Activated CD8-positive, alpha-beta memory T cell treated with anti-CD3 and anti-CD28 coated beads, Interleukin-2, amount 50 U/mL, for 48 hours (primary cell): ENCODE measurements at places on chromosomes 2 and 18.

GRCh38 chr2:2134037-2134436 lies 197.0 kb downstream of the MYT1L start:
- DNase-seq, result no peak

- no peak for DNase-seq
Measured at GRCh38 chr18:50377061-50377798, 2.4 kb downstream of the SKA1 start.

DNA sequence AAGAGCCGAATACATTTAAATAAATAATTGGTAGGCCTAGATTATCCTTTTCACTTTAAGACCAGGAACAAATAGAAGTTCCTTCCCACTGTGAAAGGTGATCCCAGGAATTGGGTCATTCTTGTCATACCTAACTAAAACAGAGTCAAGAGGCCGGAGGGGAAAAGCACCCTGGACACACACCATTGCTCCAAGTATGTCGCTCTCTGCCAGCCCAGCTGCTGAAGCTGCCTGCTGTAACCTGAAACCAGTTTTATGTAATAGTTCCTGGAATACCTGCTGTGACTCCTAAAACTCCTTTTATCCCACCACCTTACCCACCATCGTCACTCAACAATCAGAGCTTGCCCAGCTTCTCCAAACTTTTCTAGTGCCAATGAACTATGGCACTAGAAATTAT lies 217.1 kb downstream of the PTPRM start:
- DNase-seq, result no peak

- DNase-seq, result no peak
Measured at GRCh38 chr18:21991081-21991534, 178.3 kb upstream of the GATA6 start.

DNA sequence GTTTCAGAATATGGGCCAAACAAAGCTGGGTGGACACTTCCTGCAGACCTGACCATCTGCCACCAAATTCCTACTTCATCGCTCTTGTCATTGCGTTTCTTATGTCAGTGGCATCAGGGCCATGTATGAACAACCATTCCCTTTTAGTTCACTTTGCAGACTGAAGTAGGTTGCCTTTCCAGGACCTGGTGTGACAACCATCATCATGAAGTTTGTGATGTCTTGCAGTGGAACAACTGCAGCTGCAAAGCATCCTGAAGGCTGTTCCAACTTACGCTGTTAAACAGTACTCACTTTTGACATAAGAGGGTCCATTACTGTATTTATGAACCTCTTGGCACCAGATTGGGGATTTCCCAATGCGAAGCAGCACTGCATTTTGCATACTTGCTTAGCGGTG lies 511.6 kb downstream of the ARHGAP15 start:
- DNase-seq, result no peak

DNA sequence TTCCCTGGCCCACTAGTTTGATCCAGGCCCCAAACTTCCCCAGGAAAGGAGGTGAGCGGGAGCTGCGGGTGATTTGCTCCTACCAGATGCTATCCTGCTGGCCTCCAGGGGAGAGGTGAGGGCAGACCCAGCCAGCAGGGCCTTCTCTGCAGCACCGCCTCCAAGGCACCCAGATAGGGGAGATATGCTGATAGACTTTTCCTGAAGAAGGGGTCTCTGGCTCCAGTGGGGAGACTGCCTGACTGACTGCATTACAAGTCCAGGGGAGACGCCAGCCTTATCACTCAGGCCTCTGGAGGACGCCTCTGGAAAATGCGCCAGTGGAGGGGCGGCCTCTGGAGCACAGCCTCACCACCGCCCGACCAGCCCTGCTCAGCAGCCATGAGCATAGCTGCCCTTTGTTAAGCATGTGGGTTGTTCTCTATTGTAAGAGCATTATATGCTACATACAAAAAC lies 60.6 kb upstream of the SMAD7 start:
- DNase-seq, result no peak

DNA sequence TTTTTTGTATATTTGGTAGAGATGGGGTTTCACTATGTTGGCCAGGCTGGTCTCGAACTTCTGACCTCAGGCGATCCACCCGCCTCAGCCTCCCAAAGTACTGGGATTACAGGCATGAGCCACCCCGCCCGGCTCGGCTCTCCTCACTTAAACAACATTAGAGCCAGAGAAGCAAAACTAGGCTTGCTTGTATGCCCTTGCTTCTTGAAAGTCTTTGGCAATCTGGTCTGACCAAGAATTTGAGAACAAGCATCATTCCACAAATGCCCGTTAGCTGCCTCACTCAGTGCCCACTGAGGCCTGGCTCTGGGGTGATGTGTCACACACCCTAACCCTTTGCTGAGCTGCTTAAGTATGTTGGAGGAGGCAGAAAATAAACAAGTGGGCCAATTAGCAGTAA lies 33.5 kb downstream of the SOWAHC start:
- no peak for DNase-seq

GRCh38 chr2:69693059-69693774 lies 48.7 kb upstream of the ANXA4 start:
- DNase-seq, result peak; percentile 60

DNA sequence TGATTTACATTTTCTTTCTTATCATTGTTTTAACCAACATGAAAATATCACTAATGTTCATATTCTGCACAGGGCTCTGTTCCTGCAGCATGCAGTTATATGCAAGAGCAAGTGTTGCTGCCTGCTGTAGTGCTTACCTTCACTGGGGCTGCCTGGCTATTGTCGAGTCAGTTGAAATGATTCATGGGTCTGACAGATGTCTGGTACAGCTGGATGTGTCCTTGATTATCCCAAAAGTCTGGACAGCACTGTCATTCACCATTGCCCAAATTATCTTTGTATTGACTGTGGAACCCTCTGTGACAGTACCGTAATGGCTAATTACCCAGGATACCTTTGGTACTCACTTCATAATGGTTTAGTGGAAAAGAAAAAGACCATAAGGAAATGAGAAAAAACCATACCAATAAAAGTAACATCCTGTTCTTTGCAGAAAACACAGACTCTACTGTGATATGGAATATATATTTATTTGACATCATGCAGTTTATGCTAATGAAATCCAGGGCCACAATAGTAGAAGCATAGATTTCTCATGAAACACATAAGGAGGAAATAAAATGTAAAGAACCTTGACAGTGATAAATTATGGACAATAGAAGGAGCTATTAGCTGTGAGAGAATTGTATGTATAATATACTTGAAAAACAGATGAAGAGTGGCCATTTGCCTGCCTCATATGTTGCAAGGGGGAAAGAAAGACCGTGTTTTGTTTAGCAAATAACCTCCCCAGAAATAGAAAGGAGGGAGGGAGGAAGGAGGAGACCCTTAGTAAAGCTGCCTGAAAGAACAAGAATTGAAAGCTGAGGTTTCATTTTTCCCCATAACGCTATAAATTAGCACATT lies 249.8 kb upstream of the ATP5MC3 start:
- no peak for DNase-seq

DNA sequence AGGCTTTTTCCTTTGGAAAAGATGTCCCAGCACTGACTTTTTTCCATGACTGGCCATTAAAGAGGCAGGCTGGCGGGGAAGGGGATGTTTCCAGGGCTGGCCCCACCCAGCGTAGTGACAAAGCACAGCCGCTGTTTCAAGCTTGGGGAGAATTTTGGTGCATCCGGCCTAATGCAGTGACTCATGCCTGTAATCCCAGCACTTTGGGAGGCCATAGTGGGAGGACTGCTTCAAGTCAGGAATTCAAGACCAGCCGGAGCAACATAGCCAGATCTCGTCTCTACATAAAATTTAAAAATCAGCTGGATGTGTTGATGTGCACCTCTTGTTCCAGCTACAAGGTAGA lies 78.0 kb upstream of the SH3BP4 start:
- no peak for DNase-seq

GRCh38 chr2:239379641-239380170 lies 21.1 kb downstream of the HDAC4 start:
- peak; percentile 48 for DNase-seq

DNA sequence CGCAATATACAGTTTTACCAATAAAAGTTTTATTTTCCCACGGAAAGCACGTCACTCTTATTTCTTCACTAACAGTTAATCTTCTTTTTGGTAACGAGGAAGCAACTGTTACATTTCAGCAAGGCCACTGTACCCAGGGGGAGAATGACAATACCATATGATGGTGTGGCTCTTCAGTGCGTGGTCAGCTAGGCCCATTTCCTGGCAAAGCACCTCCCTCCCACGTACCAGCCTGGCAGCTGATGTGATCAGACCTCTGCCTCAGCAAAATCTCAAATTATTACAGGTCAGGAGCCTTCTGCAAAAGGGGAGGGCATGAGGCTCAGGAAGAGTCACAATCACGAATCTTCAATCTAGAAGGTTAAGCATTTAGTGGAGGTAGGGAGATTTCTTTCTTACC lies 55.4 kb downstream of the KLF7 start:
- no peak for DNase-seq

- no peak for DNase-seq
Measured at GRCh38 chr18:26771524-26771923, 94.0 kb downstream of the AQP4 start.

GRCh38 chr2:62396880-62397279 lies 109.1 kb downstream of the TMEM17 start:
- no peak for DNase-seq

GRCh38 chr2:196259507-196260481 lies 88.4 kb upstream of the STK17B start:
- DNase-seq, result no peak

- DNase-seq, result no peak
Measured at GRCh38 chr18:79787527-79787864, 10.2 kb upstream of the KCNG2 start.

DNA sequence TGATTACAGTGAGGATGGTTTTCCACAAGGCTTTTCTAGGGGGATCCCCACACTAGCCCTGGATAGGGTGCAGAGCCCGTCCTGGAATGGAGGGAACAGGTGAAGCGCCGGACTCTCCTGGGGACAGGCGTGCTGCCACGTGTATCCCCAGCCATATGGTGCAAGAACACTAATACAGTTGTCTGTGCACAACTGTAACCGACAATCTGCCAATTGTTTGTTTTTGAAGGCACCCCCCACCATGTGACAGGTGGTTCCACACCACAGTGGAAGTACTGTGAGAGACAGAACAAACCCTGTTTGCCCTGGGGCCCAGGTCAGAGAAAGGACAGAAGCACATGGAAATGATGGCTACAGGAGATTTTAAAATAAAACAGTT lies 52.9 kb downstream of the MYCN start:
- DNase-seq, result no peak

DNA sequence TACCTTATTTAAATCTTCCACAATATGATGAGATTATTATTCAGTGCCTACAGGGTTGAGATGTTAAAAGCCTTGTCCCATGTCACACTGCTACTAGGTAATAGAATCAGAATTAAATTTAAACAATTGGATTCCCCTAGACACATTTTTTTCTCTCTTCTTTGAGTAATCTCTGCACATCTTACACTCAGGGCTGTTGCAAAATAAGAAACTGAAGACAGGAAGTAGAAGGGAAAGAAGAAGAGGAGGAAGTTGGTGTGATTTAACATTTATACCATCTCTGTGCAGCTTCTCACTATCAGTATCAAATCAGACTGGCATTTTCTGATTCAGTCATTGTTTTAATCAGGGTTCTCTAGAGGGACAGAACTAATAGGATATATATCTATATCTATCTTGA lies 677.6 kb downstream of the IRS1 start:
- DNase-seq, result no peak

DNA sequence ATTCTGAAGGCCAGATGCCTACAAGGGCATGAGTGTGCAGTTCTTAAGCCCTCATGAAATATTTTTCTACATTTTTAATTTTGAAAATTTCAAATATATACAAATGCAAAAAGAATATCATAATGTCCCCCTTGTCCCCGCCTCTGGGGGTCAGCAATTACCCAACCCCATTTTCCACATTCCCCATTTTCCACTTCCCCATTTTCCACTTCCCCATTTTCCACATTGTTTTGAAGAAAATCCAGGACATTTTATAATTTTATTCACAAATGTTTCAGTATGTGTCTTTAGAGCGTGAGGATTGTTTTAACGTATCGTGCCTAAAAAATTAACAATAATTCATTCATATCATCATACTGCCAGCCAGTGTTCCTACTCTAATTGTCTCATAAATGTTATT lies 403.6 kb upstream of the RAB6C start:
- no peak for DNase-seq

- DNase-seq, result no peak
Measured at GRCh38 chr2:46632349-46632748, 153.0 kb downstream of the TMEM247 start.

GRCh38 chr2:236968101-236968879 lies 117.4 kb upstream of the COPS8 start:
- no peak for DNase-seq

DNA sequence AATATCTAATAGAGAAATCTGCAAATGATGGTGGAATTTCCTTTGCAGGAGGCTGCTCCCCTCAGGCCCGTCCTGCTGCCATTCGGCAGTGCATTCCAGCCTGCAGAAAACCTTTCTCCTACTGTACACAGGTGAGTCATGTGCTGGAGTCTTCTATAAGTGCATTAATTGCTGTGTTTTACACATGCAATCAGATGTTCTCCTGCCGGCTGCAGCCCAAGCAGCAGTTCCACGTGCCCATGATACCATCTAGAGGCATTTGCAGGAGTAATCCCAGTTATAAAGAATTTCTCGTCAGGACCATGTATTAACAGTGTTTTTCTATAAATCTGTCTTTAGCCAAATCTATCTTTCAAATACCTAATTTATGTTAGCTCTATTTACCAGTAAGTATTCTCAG lies 304.7 kb upstream of the HNMT start:
- no peak for DNase-seq

GRCh38 chr2:127917916-127918315 lies 32.2 kb upstream of the AMMECR1L start:
- no peak for DNase-seq

DNA sequence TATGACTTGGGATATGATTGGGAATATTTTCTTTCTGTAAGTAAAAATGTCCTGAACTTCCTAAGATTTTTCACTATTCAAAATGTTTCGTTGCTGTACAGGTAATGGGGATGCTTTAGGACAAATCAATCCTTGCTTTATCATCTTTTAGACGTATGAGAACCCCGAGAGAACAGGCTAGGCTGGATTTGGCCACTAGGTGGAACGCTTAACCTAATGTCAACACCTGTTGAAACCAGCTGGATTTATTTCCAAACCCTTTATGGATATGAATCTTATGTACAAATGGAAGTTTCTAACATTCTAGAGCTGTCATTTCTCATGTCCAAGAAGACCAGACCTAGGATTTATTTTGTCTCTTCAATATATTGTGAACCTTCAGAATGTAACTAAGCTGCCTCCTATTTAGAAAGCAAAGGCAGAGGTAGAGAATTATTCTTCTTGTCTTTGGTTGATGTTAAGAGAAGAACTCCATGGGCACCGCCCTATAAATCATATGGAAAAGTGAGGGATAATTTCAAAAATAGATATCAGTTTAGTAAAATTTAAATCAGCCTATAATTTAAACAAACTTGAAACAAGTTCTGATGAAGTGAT lies 96.7 kb downstream of the PMAIP1 start:
- no peak for DNase-seq

GRCh38 chr2:147045113-147045512 lies 799.7 kb upstream of the ACVR2A start:
- DNase-seq, result peak; percentile 63

DNA sequence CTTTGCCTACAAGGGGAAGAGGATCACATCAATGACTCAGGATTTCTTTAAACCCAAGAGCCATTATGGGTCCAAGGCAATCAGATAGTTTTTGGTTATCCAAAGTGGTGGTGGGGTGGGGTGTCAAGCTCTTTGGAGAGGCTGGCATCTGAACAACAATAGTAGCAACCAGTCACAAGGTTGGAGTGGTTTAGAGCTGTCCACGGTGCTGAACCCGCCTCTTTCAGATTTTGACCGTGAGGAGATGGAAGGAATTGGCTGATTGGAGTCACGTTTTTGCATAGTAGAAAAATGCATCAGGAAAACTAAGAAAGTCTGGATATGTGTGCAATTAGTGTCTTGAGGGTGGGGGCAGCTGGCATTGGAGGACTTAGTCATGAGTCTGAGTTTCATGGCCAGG lies 159.9 kb downstream of the LOXHD1 start:
- peak; percentile 64 for DNase-seq
